SK-N-SH (cell line): ENCODE measurements at places on chromosomes 16 and 17.

GRCh38 chr17:15894258-15894657 lies 50.7 kb upstream of the ADORA2B start:
- DNase-seq, result no peak

- no peak for DNase-seq
Observed at GRCh38 chr16:392450-393030, 4.5 kb upstream of the NME4 start.

GRCh38 chr17:9750524-9750923 lies 40.9 kb downstream of the DHRS7C start:
- no peak for DNase-seq

DNA sequence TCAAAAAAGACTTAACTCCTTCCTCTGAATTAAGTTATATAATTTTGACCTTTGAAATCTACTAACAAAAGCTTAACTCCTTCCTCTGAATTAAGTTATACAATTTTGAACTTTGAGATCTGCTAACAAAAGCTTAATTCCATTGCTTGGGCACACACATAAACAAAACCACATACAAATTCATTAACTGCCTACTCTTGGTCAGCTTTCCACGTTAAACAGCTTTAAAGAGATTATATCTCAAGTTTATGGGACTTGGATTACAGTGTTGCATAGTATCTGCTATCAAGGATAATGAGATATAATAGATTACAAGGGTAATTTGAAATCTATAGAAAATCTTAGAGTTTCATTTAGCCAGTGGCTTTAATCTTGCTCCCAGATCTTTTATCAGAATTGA lies 23.5 kb downstream of the COX10 start:
- no peak for DNase-seq
